ENCODE measurements at places on chromosomes 13 and 19. TPM values are rescaled to one million over a fixed set of nuclear protein-coding genes. Genes with fewer than 3 reads are reported as not detected.

GRCh38 chr13:24654741-24655140 lies 25.5 kb upstream of the ATP12A start:
- no peak for DNase-seq

- no peak for DNase-seq
Measured at GRCh38 chr19:2252797-2253105, 3.5 kb downstream of the JSRP1 start.

The ATCAY gene
- total RNA-seq = not detected

The LENG9 gene
- 3.9 TPM for total RNA-seq

GRCh38 chr19:10087296-10088061 lies 1.4 kb downstream of the SHFL start:
- DNase-seq = no peak

The ZNF221 gene
- 0.67 TPM for total RNA-seq

DNA sequence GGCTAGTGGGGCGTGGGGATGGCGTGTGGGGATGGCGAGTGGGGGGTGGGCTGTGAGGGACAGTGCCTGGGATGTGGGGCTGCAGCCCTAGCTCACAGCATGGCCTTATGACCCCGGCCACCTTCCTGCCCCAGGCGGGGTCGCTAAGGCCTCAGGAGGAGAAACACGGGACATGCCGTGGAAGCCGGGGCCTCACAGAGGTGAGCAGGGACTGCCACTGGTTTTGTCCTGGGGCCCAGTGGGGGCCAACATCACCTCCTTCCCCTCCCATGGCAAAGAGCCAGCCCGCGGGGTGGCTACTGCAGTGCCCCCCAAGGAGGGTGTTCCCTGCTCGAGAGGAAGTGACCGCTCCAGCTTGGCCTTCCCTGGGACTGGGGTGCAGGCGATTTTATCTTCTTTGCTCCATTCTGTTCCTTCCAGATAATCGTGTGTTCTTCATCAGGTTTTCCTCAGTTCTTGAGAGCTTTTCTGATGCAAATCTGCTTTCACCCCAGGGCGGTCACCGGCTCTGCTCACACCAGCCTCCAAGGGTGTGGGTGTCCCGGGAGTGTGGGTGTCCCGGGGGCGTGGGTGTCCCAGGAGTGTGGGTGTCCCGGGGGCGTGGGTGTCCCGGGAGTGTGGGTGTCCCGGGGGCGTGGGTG lies 1.2 kb downstream of the F7 start:
- no peak for DNase-seq

GRCh38 chr19:52112624-52113023 lies 17.1 kb upstream of the ZNF841 start:
- no peak for DNase-seq

- DNase-seq = peak; percentile 49
Measured at GRCh38 chr13:27406178-27406939, 18.1 kb upstream of the GTF3A start.

DNA sequence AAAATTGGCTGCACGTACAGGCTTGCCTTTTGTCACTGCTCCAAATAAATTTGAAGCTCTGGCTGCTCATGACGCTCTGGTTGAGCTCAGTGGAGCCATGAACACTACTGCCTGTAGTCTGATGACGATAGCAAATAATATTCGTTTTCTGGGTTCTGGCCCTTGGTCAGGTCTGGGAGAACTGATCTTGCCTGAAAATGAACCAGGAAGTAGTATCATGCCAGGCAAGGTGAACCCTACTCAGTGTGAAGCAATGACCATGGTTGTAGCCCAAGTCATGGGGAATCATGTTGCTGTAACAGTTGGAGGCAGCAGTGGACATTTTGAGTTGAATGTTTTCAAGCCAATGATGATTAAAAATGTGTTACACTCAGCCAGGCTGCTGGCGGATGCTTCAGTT lies 16.1 kb upstream of the AKAP11 start:
- DNase-seq = no peak

The ZNF112 gene
- not detected for total RNA-seq

DNA sequence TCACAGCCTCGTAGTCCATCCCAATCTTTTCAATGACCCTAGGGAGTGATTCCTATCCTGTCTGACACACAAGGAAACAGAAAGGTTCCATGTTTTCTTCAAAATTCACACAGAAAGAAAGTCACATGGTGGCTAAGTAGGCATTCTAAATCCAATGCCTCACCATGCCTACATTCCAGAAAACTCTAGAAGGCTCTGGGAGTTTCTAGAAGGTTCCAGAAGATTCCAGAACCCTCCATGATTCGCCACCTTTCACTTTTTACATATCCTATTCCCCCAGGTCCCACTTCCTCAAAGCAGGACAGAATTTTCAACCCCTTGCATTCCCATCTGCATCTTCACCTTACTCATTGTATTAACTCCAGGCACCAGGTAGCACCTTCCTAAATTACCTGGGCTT lies 23.1 kb downstream of the GNG7 start:
- DNase-seq = no peak

- DNase-seq = no peak
Measured at GRCh38 chr13:94759120-94759728, 46.9 kb upstream of the SOX21 start.

The ZNF813 gene
- total RNA-seq = 2.4 TPM

The FCAR gene
- total RNA-seq = not detected

- no peak for DNase-seq
Measured at GRCh38 chr13:96104516-96104915, 14.6 kb downstream of the HS6ST3 start.

GRCh38 chr19:8120636-8121480 lies 28.5 kb downstream of the FBN3 start:
- DNase-seq = no peak

GRCh38 chr19:23817519-23817918 lies 58.8 kb upstream of the ZNF681 start:
- peak; percentile 51 for DNase-seq

GRCh38 chr19:55085923-55086715 lies 10.4 kb downstream of the EPS8L1 start:
- no peak for DNase-seq

DNA sequence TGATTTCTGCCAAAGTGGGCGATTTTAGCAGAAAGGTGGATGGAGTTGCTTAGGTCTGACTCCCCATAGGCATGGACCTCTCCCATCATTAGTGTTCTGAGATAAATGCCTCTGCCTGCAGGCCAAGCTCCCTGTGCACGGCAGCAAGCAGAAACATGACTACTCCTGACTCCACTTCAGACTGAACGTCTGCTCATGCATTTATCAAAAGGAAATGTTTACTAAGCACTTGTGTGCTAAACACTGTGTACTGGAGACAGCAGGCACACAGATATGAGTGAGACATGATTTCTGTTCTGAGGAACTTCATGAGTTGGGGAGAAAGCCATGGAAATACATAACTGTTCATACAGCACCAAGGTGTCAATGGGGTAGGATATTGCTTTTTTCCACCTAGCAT lies 149.6 kb downstream of the MIPEP start:
- no peak for DNase-seq

DNA sequence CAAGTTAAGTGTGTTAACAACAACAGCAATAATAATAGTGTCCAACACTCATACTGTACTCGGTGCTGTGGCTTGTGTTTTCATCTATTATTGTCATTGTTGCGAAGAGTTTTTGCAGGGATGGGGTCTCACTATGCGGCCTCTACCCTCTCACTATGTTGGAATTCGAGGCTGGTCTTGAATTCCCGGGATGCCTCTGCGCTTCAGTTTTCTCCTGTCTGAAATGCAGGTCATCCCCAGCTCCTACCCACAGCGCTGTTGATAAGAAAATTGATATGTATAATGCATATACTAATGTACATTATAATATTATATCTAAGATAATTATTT lies 4.9 kb upstream of the SBK3 start:
- DNase-seq = no peak

The FCGBP gene
- total RNA-seq = 8.4 TPM

- DNase-seq = no peak
Measured at GRCh38 chr13:111281751-111282311, 38.6 kb upstream of the TEX29 start.

The URI1 gene
- total RNA-seq = 60.8 TPM

DNA sequence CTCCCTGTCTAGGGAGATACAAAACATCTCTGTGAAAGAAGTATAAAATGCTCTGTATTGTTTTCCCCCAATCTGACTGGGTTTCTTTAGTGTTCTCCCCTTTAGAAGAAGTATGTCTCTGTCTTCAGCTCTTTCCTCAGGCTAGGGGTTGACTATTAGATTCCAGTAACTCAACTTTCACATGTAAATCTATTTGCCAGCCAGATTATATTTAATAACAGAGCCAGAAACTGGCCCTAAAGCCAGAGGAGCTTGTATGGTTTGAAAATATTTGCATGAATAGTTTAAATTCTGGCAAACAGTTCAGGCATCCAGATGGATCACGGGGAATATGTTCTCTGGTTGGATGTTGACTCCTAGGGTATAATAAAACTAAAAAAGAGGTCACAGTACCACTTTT lies 22.3 kb upstream of the CYSLTR2 start:
- DNase-seq = no peak

DNA sequence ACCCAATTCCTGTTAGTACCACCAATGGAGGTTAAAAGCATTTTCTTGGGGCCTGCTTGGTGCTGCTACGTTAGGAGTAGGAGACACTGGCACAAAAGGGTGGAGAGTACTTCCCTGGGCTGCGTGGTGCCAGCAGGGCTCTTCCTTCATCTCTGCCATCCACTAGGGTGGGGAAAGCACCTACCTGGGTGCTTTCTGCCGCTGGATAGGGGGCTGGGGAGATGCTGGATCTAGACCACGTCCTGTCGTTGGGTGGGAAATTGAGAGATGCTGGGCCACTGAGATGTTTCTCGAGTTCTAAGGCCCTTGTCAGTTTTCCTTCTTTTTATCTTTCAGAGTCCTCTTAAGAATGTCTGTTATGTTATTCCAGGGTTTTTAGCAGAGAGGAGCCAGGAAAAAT lies 6.7 kb upstream of the FCGBP start:
- no peak for DNase-seq

GRCh38 chr13:113732176-113732960 lies 26.7 kb upstream of the TMEM255B start:
- no peak for DNase-seq

DNA sequence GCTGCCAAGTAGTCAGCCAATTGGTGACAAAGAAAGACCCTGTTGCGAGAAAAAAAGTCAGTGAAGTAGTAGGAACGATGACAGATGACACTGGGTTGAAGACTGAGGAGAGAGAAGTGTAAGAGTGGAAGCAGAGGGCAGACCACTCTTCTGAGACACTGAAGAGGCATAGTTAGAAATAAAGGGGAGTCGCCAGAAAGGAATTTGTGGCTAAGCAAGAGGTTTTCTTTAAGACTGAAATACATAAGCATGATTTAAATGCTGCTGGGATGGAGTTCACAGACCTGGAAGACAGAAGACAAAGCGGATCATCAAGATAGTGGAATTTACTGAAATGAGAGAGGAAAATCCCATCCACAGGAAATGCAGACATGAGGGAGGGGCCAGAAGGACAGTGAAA lies 56.2 kb upstream of the USPL1 start:
- no peak for DNase-seq

The POMP gene
- total RNA-seq = 27.3 TPM

GRCh38 chr19:41392775-41393174 lies 4.4 kb downstream of the EXOSC5 start:
- no peak for DNase-seq

- no peak for DNase-seq
Measured at GRCh38 chr19:2135474-2136402, 15.6 kb downstream of the AP3D1 start.

The RFX1 gene
- 23.2 TPM for total RNA-seq

DNA sequence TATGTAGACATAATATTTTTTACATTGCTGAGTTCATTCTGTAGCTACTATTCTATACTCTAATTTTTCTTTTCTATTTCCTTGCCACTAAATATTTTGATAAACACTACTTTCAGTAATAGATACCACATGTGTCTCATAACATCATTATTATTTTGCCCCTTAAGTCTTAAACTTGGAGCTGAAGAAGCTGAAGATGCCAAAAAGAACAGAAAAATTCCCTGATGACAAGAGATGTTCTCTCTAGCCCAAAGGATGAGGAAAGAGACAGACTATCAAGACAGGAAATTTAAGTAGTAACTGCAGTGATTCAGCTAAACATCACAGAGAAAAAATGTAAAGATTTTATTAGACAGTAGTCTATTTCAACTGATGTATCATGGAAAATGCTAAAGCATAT lies 322.0 kb upstream of the KLHL1 start:
- DNase-seq = no peak

DNA sequence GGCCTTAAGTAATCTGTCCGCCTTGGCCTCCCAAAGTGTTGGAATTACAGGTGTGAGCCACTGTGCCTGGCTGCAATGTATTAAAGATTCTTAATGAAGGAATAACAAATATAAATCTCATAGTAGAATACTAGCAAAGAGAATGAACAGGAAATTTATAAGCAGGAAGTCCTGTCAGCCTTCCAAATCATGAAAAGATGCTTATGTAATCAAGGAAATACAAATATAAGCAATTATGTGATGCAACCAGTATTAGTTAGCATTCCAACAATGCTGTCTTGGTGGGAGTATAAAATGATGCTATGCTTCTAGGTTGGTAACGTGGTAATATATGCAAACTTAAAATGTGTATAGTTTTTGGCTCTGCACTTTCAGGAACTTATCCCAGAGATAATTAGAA lies 133.8 kb downstream of the PDS5B start:
- DNase-seq = no peak

The ARMC6 gene
- total RNA-seq = 14.2 TPM

DNA sequence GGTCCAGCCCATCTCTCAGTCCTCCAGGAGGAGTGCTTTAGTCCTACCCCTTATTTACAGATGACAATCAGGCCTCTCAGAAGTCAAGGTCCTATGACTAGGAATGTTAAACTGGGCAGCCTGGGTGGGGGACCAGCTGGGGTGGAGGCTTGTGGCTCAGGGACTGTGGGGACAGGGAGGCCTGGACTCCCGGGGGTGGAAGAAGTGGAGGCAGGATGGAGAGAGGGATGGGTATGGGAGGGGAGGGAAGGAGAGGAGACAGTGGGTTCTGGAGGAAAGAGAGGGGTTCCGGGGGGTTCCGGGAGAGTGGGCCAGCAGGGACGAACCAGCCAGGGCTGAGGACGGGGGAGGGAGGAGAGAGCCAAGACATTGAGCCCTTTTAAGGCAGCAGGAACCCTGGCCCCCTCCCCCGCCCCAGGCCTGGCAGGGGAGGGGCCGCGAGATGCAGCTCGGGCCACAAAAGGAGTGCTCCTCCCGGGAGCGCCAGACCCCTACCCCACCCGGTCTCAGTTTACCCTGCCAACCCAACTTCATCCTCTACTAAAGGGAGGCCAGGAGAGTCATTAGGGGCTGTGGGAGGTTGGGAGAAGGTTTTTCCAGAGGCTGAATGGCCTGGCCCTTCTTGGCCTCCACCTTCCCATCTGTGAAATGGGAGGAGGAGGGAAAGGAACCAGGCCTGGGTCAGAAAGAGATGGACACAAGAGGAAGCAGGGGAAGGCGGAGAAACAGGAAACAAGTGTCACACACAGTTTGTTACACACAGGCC lies 1.7 kb downstream of the DMPK start:
- DNase-seq = no peak

GRCh38 chr13:66074018-66074615 lies 1156.0 kb downstream of the PCDH9 start:
- DNase-seq = no peak

- peak; percentile 58 for DNase-seq
Measured at GRCh38 chr19:41993612-41994483, at the start of gene ATP1A3. ATP1A3 (minus strand) TSS chr19:41994230; CDS start chr19:41994076, 154 bp downstream.
